ENCODE measurements at places on chromosomes 11 and 22. TPM values are rescaled to one million over a fixed set of nuclear protein-coding genes. Genes with fewer than 3 reads are reported as not detected.

DNA sequence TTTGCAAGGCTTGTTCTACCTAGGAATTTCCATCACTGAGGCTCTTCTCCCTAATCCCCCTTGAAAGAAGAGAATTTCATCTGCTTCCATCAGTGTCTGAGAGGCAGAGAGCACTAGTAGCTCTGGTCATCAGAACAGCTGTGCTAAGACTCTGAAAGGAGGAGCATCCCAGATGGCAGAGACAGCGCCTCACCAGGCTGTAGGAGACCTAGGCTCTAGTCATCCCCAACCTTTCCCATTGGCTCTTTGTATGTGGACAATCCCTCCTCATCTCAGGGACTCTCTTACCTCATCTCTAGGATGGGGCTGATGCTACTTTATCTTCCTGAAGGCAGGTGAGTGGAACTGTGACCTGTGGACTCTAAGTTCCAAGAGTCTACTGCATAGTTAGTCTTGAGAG, 8.8 kb upstream of the OR9I1 start:
- H3K27me3 ChIP-seq, result peaks cover 9% of the 10 kb centered on the region
- DNase-seq, result no peak
- no peak overlapping the region for H3K4me3 ChIP-seq
- H3K36me3 ChIP-seq, result no peaks in the 10 kb centered on the region
- no peak overlapping the region for H3K27ac ChIP-seq
- H3K4me1 ChIP-seq, result no peaks in the 10 kb centered on the region

- H3K27ac ChIP-seq, result no peak overlapping the region
- H3K36me3 ChIP-seq, result no peaks in the 10 kb centered on the region
- H3K27me3 ChIP-seq, result peaks cover 22% of the 10 kb centered on the region
- H3K4me3 ChIP-seq, result no peak overlapping the region
- peaks cover 10% of the 10 kb centered on the region for H3K4me1 ChIP-seq
These were observed 35.7 kb downstream of the EIF3F start for GRCh38 chr11:8022876-8023275.

MAP6 gene
- 0.05 TPM for total RNA-seq

TXNRD2 gene
- total RNA-seq, result 25.3 TPM

Measured in activated CD4-positive, alpha-beta T cell treated with anti-CD3 and anti-CD28 coated beads for 36 hours (primary cell).